GM03348 (cell line): ENCODE measurements at places on chromosomes 2 and 18.

GRCh38 chr2:196670342-196670741, 30.8 kb downstream of the CCDC150 start:
- no peak for DNase-seq

DNA sequence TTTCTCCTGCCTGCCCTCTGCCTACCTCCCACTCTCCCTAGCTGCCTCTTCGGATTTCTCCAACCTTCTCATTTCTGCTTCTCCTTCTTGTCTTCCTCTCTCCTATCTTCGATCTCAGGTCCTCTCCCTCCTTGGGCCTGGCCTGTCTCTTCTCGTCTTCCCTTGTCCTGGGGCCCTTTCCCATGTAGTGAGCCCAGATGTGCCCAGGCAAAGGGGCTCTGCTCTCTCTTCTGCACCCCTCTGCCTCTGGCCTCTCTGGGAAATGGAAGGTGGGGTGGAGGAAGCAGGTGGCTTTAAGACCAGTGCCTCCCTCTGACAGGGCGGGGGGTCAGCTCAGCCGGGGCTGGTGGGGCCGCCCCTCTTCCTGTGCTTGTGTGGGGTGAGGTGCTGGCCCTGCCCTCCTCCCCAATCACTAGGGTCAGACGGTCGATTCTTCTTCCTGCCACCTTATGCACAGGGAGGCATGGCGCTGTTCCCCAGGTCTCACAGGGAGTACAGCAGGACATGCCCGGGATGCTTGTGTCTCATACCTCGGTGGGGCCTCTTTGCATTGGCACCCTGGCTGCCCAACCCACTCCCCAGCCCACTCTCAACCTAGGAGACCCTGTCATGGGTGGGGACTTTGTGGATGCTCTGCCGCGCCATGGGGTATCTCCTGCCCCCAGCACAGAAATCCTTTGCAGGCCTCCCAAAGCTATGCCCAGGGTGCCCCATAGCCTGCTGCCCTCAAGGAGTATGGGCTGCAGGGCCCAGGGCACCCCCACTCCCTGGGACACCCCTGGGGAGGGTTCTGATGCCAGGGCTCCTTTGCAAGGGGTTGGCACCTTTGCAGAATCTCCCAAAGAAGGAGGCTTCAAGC, 213.8 kb upstream of the HAAO start:
- DNase-seq = no peak

DNA sequence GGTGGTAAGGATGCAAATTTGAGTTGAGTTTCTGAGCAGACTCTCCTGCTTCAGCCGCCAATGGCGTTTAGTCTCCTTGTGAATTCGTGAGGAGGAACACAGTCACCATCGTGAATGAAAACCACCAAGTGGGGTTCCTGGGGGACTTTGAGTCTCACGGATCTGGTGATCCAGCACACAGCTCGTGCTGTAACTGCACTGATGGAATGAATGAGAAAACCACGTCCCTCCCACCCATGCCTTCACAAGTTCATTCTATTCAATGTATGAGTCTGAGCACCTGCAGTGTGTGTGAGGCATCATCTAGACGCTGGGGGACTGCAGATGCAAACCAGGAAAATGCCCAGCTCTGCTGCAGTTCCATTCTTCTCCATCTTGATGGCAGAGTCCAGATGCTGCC, 127.9 kb downstream of the PIEZO2 start:
- no peak for DNase-seq

GRCh38 chr2:154097833-154098398, 226.2 kb downstream of the GALNT13 start:
- no peak for DNase-seq

DNA sequence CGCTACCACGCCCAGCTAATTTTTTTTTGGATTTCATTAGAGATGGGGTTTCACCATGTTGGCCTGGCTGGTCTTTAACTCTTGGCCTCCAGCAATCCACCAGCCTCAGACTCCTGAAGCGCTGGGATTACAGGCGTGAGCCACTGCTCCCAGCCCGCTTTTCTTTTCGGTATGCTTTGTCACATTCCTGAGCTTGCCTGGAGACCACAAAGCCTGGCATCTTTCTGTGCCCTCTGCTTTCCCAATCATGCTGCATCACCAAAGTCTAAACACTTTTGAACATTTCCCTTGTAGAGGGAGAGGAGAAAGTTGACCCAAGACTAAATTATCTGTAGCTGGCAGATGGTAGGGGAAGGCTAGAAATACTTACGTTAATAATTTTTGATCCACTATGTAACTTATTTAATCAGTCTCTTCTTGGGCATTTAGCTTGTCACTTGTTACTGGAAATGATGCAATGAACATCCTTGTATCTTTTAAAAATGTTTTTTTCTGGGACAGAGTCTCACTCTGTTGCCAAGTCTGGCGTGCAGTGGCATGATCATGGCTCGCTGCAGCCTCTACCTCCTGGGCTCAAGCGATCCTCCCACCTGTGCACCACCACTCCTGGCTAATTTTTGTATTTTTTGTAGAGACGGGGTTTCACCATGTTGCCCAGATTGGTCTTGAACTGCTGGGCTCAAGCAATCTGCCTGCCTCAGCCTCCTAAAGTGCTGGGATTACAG, 2.7 kb upstream of the NPC1 start:
- DNase-seq = no peak

- no peak for DNase-seq
These were observed 438 bp downstream of the HSPE1 start for GRCh38 chr2:197500503-197501131.

DNA sequence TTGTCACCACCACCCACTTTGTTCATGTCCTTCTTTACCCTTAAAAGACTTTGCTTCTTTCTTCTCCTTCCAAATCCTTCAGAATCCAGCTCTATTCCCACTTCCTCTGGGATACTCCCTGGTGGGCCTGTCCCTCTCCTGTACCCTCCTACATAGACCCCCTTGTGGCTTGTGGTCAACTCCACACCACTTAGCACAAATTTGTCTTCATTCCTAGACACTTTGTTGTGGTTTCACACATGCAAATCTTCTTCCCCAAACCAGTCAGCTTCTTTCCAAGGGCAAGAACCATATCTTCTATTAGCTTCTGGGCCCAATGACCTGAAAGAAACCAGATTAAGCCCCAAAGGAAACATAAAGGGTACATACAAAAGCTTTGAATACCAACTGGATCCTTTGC, 342.4 kb downstream of the TNS1 start:
- DNase-seq = no peak

- no peak for DNase-seq
These were observed 43.4 kb upstream of the ROCK2 start for GRCh38 chr2:11387843-11388242.
